Skeletal muscle cell (primary cell): ENCODE measurements at places on chromosomes 11 and 22.

GRCh38 chr22:50027639-50028537 is 15.3 kb upstream of the IL17REL start:
- DNase-seq, result no peak

GRCh38 chr11:58047818-58048217 is 17.1 kb downstream of the OR6Q1 start:
- no peak for DNase-seq

DNA sequence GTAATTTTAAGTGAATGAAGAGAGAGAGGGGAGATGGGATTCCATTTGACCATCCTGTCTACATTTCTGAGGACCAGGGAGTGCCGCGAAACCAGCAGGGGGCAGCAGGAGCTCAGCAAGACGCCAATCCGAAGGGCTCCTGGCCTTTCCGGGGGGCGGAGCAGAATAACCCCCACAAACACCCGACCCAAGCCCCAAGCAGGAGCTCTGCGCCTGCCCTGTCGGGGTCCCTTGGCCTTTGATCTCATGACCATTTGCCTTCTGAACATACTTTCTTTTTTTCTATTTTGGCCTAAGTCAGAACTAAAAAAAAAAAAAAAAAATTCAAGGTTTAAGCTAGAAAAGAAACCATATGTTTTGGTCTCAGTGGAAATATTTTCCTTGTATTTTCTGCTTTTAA is 21.9 kb upstream of the SCN2B start:
- DNase-seq, result no peak

- DNase-seq, result no peak
Observed at GRCh38 chr22:19115628-19116027, 6.6 kb downstream of the DGCR2 start.

DNA sequence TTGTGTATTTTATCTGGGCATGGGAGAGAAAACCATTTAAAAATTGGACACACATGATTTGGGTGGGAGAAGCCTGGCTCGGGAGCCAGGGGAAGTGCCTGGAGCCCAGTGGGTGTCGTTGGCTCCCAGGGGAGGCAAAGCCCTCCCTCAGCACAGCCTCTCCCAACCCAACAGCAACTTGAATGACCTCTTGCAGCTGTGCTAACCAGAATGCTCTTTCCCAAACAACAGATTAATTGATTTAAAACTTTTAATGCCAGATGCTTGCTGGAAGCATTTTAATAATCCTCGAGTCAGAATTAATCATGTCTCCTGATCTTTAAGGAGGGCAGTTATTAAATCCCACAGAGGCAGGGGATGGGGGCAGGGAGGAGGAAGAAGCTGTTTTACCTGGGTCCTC is 401.6 kb downstream of the BUD13 start:
- DNase-seq, result no peak

DNA sequence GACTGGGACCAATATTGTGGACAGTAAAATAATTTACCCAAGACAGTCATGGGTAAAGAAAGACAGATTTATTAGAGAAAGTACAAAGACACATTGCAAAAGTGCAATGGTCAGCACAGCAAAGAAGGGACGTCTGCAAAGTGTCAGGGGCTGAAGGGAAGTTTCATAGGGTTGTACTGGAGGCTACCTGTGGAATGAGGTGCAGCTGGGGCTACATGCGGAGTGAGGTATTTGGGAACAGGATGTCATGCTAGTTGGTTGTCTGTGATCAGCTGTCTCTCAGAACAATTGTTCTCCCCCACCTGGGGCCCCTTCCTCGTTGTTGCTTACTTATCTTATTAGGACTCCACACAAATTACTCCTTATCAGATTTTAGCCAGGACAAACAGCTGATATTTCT is 11.4 kb upstream of the APOL3 start:
- DNase-seq, result no peak

DNA sequence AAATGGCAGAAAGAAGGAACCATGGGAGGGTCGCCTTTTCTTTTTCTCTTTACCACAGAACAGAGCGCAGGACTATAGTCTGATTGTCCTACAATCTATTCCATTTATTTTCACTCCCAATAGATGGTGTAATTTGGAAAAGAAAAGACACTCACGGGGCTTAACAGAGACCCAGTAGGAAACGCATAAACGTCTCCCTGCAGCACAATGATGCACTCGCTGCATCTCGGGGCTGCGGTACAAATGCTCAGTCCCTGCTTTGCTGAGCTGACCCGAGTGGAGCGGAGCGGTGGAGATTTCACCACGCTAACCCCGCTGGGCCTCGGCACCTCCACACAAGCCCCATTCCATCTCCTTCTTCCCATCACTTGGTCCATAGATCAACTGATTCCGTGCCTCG is 1.5 kb downstream of the FEZ1 start:
- no peak for DNase-seq

- no peak for DNase-seq
Observed at GRCh38 chr11:79367844-79368243, 73.0 kb downstream of the TENM4 start.

- no peak for DNase-seq
Observed at GRCh38 chr11:33207408-33207985, 46.2 kb upstream of the CSTF3 start.

- no peak for DNase-seq
Observed at GRCh38 chr22:28992565-28993356, 68.9 kb downstream of the C22orf31 start.

- no peak for DNase-seq
Observed at GRCh38 chr11:30196400-30197206, 34.2 kb upstream of the FSHB start.

DNA sequence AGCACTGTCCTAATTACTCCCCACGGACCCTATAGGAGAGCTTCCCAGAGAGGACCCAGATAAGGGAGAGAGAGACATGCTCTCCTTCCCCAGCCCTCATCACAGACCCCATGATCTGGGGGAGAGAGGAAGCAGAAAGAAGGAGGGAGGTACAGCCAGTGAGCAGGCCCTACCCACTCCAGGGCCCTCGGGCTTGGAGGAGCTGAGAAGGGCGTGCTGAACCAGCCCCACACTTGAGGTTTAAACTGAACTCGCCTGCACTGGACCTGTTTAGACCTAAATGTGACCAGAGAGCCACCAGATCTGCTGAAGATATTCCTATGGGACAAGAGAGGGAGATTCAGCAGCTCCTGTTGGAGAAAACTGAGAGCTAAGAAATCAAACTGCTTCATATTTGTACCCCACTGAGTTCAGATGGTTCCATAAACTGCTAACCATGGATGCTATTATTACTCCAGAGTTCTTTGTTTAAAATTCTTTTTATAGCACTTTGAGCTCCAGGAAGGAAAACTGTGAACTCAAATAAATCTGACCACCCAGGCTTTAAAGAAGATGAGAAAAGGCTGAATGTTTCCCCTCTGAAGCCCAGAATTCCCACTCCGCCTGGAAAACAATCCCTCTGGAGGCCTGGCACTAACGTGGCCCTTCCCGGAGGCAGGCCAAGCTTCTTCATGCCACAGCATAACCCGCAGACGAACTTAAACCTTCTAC is 67.2 kb downstream of the EFCAB6 start:
- no peak for DNase-seq

GRCh38 chr22:36339171-36340065 is 48.3 kb downstream of the MYH9 start:
- DNase-seq, result peak; percentile 79

DNA sequence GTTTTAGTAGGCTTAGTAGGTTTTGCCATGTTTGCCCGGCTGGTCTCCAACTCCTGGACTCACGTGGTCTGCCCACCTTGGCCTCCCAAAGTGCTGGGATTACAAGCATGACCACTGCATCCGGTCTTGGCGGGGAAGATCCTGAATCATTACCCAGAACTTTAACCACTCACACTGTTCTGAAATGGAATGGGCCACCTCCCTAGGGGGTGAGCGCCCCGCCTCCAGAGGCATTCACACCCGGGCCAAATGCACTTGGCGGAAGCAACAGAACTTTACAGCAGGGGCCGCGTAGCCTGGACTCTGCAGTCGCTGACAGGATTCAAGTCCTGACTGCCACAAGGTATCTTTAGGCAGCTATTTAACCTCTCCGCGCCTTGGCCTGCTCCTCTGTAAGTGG is 5.4 kb downstream of the CCDC86 start:
- no peak for DNase-seq

- DNase-seq, result no peak
Observed at GRCh38 chr22:47115921-47116320, 353.5 kb downstream of the TBC1D22A start.

- DNase-seq, result no peak
Observed at GRCh38 chr11:92153542-92153941, 71.1 kb upstream of the FAT3 start.

GRCh38 chr22:50308986-50309600 is 1.6 kb upstream of the PLXNB2 start:
- no peak for DNase-seq

DNA sequence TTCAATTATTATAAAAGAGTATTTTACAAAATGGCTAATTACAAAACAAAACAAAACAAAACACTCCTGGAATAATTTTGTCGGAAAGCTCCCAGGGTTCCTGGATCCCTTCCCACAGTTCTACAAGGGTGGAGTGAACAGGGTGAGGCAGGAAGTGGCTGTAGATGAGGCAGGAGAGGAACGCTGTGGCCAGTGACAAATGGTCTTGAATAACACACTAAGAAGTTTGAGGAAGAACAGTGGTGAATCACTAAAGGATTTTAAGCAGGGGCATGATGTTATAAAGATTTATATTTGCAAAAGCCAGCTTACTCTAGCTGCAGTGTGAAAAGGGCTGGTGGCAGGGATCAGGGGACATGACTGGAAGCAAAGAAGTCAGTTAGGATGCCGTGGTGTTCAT is 33.8 kb upstream of the APOA1 start:
- peak; percentile 67 for DNase-seq

DNA sequence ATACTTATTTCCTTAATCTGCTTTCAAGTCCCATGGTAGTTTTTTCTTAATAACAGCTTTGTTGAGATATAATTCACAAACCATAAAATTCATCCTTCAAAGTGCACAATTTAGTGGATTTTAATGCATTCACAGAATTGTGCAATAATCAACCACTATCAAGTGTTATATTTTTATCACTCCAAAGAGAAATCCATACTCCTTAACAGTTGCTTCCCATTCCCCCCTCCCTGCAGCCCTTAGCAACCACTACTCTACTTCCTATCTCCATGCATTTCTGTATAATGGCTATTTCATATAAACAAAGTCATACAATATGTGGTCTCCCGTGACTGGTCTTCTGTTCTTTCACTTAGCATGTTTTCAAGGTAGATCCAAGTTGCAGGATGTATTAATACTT is 18.8 kb upstream of the NUP50 start:
- no peak for DNase-seq

DNA sequence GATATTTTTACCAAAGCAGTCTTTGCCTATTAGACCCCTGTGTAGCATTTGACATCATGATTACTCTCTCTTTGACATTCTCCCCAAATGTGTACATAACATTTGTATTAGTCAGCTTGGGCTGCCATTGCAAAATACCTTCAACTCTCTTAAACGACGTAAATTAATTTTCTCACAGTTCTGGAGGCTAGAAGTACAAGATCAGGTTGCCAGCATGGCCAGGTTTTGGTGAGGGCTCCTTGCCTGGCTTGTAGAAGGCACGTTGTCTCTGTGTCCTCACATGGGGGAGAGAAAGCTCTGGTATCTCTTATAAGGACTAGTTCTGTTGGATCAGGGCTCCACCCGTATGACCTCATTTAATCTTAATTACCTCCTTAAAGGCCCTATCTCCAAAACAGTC is 12.3 kb upstream of the DLAT start:
- peak; percentile 50 for DNase-seq

DNA sequence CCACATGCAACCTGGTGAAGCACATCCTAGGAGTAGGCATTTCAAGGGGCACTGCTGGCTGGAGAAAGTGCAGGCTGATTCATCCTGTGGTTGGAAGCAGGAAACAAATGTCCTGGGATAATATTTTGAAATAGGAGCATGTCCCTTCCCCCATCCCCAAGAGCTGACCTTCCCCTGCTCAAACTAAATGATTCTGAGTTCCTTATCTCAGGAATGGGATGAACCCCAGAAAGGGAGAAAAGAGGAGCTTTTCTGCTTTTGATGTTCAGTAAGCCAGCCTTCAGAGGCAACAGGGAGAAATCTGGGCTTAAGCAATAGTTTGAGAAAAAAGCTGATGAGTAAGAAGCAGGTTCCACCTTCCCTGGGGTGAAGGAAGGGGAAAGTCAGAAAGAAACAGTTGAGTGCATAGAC is 19.5 kb upstream of the SPON1 start:
- no peak for DNase-seq

DNA sequence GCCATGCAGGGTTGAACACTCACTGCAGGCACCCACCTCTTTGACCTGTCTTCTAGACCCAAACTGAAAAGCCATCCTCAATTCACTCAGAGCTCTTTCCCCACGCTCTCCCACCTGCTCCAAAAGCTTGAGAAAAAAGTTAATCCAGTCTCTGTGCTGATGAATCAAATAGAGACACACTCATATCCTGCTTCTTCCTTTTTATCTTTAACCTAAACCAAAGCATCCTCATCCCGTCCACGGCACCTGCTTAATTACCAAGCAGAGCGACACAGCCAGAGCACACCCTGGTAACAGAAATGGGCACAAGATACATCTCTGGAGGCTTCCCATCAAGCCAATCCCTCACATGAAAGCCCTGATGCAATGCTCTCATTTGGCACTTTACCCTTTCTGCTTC is 102.6 kb downstream of the PLEKHA7 start:
- no peak for DNase-seq

- DNase-seq, result no peak
Observed at GRCh38 chr22:44541671-44542319, 43.8 kb upstream of the RTL6 start.

DNA sequence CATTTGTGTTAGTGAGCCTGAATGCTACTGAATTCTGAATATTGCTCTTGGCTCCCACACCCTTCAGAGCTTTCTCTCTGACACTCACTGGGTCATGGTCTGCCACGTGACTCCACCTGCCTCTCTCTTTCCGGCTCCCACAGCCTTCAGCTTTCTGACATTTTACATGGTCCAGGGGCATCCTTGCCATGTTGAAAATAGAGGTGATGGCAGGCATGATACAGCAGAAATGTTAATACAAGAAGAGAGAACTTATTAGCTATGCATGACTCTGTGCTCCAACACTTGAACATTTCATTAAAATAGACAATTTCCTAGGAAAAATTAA is 90.3 kb upstream of the CLDN5 start:
- no peak for DNase-seq

DNA sequence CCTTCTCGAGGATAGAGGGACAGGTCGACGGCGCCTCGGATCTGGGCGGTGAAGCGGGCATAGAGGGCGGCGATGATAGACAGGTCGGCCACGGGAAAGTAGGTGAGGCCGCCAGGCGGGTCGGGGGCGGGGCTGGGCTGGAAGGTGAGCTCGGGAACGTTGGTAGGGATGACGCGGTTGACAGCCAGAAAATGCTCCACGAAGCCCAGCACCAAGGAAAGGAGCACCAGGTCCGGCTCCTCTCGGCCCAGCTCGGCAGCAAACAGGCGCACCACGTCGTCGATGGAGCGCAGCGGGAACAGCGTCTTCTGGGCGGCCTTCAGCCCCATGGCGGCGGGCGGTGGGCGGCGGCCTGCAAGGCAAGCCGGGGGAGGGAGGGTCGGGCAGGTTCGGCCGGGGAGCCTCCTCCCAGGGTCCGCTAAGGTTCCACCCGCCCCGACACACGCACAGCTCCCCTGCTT is 540 bp downstream of the MEN1 start:
- no peak for DNase-seq
